AG09319 (cell line): ENCODE measurements at places on chromosomes 1 and 21.
A peak's percentile ranks its signal among the peaks of the same experiment; 100 is the strongest.

- no peak for DNase-seq
Observed at GRCh38 chr1:108320849-108321248, 77.0 kb upstream of the NBPF4 start.

DNA sequence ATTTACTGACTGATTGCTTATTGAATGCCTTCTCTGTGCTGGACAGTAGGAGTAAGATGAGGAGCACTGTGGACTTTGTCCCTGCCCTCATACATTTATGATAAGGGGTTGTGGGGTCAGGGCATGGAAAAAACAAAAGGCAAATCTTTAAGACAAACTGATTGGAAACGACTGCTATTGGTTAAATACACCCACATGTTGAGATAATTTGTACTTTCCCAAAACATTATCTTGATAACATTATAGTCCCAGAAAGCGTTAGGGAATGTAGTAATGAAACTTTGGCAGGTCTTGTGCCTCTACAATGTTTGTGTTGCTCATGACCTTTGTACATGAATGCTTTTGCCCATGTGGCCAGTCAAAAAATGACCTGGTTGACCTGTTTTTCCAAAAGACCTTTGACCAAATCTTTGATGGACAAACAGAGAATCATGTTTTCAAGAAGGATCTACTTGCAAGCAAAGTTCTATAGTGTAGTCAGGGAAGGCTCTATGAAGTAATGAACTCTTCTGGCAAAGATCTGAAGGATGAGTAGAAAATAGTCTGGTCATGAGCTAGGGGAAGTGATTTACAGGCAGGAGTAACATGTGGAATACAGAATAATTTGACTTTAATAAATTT lies 50.9 kb downstream of the LEPR start:
- no peak for DNase-seq

DNA sequence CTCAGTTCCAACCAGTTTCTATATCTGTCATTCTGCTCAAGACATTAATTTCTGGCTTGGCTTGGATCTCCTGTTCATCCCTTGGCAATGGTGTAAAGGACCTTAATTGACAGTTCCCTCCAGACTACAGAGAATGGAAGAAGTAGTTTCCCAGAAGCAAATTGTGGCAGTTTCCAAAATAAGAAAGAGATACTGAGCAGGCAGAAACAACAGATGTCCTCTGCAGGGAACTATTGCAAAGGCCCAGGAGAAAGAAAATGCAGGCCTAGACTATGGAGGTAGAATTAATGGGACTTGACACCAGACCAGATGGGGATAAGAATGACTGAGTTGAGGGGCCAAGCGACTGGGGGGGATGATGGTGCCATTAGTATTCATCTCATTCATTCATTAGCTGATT lies 6.1 kb upstream of the AK2 start:
- no peak for DNase-seq

DNA sequence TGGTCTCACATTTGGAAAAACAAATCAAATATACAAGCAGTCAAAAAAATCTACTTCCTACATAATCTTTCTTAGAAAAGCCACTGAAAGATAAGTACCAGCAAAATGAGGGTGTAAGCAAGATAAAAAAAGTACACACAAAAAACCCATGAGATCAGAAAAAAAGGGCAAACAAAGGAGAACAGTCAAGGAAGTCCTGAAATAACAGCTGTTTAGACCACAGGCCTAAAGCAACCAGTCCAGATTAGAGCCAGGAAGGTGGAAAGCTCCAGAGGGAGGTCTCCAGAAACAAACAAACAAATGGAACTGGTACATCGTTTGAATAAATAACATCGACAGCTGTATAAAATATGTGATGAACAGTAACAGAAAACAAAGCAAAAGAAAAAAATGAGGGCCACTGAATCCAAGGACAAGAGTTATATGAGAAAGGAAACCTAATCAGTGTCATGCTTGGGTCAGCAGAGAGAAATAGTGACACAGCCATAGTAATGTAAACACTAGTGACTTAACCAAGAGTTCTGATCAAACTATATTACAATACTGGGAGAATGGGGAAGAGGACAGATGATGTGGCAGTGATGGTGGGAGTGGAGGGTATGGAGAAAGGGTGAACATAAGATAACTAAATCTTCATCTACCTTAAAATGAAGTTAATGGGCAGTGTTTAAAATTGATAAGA lies 67.5 kb downstream of the NVL start:
- DNase-seq = no peak

DNA sequence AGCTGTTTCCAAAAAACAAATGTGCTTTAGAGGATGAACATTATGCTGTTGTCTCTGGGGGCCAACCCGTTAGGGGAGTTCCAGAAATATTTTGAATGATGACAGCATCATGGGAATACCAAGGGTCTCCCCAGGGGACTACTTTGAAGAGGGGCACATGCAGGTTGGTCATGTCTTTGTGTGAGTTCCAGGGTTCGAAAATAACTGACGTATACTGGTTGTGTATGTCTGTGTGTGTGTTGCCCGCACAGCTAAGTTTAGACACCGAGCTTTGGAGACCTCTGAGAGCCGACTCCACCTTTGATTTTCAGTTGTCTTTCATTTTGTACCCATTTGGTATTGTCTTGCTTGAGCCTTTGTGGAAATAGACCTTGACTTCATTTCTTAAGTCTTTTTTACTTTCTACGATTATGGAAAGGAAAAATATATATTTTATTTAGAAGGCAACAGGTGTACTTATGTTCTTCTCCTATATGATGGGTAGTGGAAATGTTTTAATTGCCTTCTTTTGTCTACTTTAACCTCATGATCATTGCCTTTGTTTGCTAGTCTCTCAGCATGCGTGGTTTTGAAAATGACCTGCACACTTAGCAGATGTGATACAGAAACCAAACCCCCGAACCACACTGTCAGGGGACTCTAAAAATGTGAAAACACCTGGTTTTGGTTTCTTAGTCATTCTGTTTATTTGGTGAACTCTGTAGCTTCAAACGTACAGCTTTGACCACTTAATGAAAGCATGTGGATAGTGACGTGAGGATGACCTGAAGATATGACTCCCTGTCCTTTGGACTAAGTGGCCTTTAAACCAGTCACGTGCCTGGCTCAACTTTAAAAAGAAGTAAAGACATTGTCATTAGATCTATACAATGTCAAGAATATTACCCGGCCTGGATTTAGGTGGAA lies 56.5 kb downstream of the GALNT2 start:
- DNase-seq = no peak

- no peak for DNase-seq
Observed at GRCh38 chr1:20399606-20400180, 86.3 kb downstream of the CAMK2N1 start.

DNA sequence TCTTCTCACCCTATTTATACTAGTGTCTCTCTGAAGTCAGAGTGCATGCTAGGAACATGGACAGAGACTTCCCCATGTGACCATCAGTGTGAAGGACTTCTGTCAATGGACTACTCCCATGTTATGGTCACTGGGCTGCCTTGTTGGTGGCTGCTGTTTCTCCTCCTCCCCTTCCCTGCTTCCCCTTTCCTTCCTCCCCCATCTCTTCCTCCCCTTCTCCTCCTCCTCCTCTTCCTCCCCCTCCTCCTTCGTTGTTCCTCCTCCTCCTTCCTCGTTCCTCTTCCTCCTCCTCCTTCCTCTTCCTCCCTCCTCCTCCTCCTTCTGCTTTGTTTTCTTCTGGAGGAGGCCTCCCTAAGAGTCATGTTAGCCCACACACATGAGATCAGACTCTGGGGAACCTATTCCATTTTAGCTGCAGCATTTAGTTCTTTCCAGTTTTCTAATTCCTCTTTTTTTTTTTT lies 35.8 kb downstream of the IER5 start:
- DNase-seq = no peak

DNA sequence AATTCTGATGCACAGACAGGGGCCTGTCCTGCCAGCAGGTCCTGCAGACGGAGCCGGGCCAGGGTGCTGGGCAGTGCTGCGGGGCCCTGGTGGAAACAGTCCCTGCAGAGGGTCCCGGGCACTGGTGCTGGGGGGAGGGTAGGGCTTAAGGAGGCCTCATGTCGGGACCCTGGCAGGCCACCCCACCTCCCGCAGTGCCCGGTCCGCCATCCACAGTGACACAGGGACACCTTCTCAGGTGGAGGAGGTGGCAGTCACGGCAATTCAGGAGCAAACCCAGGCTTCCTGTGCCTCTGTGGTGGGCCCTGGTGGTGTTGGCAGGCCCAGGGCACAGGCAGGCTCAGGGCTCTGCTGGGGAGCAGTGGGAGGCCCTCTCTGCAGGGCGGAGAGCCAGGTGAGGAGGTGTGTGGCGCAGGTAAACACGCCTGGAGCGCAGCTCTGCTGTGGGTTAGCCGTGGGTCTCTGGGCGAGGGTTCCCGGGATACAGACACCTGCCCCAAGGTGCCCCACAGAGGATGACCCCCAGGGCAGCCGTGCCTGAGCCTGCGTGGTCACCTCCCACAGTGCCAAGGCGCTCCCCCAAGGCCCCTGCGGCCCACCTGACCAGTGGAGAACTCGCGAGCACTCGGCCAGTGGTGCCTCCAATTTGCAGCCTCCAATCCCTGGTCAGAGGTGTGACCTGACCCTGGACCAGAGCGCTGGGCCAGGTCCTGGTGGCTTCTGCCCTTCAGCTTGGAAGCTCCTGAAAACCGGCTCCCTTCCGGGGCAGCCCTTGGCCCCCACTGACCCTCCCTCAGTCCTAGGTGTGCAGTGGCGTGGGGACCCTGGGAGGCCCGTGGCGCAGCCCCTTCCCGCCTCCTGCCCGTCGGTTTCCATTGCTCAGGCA lies 19.2 kb downstream of the COL18A1 start:
- DNase-seq = no peak

- DNase-seq = peak; percentile 20
Observed at GRCh38 chr1:110235834-110236682, 25.9 kb downstream of the KCNC4 start.

DNA sequence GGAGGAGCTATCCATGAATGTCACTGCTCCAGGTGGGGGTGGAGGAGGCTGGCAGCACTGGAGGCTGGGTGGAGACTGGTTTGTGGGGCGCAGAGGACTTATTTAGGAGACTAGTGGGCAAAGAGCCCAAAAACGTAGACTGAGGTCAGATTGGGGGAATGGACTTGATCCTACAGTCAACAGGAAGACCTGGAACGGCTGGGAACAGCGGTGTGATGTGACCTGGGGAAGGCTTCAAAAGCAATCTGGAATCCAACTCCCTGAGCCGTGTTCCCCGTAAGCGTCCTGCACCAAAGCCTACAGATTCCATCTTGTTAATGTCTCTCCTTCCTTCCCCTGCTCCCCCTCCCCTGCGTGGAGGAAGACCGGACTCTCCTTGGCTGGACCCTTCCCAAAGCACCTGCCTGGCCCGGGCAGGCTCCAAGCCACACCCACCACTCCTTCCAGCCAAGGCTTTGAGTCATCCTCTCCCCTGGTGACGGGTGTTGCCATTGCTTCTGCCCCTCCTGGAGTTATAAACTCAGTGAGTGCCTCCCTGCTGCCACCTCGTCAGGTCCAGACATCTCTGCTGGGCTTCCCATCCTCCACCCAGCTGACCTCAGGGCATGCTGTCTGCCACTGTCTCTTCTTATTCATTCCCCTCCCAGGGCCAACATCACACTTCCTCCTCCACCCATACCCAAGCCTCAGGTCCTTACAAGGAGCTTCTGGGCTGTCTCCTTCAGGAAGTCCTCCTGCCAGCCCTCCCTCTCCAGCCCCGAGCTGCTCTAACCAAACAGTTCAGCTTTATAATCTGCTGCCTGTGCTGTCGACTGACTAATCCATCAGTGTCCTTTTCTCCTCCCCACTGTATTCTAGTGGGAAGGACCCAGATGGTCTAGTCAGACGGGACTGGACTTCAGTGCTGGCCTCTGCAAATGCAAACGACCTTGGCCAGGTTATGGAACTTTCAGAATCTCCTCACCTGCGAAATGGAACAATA lies 1.6 kb upstream of the CLSTN1 start:
- no peak for DNase-seq

DNA sequence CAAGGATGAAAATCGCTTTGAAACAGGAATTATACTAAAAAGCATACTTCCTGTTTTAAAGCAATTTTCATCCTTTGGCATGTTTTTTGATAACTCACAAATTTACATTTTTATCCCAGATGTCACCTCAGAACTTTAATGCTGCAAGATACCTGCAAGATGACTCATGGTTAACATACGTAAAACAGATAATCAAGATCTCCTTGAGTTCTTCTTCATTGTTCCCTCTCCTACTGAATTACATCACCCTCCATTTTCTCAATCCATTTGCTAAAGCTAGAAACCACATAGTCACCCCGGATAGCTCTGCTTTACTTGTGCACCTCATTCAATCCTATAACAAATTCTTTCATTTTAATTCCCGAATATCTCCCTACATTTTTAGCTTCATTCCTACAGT lies 1114.2 kb downstream of the PLA2G4A start:
- DNase-seq = no peak

DNA sequence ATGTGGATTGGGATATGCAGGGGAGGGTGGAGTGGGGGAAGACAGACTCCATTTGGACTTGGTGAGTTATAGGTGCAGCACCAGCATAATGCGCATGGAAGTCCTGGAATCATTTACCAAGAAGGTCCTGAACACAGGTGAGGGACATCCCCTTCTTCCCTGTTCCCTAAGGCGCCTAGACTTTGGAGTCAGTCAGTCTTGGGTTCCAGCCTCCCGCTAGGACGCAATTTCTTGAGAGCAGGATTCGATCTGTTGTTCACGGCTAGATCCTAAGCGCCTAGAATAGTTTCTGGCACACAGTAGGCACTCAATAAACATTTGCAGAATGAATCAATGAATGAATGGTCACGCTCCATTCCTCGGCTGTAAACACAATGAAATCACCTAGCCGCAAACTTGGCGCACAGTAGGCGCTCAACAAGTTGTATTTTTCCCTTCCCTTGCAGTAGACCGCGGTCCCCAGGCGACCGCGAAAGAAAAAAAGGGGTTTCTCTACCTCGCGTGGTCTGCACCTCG lies 1.0 kb upstream of the AK4 start:
- no peak for DNase-seq

GRCh38 chr1:17994046-17994445 lies 113.6 kb upstream of the IGSF21 start:
- no peak for DNase-seq

GRCh38 chr1:205502111-205502810 lies 2.2 kb upstream of the CDK18 start:
- no peak for DNase-seq

DNA sequence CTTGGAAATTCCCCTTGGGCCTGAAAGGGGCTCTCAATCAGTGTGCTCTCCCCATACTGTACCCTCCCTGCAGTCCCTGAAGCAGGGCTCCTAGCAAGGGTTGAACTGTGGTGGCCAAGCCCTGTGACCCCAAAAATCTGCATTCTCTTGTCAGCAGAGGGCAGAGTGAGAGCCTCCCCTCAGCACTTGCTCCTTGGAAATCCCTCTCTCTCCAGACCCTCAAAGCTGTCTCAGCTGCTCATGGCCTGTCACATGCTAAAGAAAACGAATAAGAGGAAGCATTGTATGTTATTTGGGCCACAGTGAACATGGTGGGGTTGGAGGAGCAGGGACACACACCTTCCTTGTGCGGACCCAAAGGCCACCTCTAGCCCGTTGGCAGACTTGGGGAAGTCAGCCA lies 47.2 kb upstream of the SYNC start:
- no peak for DNase-seq

- no peak for DNase-seq
Observed at GRCh38 chr1:73911849-73912248, 286.1 kb downstream of the LRRIQ3 start.

DNA sequence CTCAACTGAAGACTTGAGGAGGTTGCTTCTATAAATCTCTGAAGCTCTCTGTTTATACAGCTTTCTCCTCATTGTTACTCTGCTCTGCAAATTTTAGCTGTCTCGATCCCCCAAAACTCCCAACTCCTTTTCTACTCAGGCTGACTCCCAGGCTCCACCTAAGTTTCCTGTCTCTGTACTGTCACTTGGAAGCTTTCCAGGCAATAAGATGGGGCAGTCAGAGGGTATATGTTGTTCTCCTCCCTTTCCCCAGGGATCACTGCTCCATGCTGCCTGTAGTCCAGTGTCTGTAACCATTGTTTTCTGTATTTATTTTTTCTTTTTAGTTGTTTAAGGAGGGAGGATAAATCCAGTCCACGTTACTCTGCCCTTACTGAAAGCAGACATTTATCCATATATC lies 13.4 kb downstream of the TSNAX start:
- no peak for DNase-seq
